ENCODE measurements at places on chromosomes 6 and 20.

DNA sequence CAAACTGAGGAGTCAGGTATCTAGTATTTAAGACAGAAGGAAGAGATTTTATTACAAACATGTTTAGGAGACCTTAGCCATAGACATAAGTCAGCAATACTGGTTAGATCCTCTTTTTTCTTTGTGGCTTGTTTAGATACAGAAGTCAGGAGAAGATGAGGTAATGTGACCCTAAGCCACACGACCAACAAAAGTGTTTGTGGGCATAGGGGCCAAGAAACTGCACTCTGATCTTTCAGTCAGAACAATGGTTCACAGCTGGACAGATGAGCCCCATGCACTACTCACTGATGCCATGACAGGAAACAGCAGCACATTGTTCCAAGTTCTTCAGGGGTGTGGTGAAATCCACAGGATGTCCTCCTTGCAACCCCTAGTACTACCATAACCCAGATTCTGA is 238.5 kb upstream of the RAB32 start:
- DNase-seq = no peak

- peak; percentile 87 for DNase-seq
These were observed 198.7 kb downstream of the MOXD1 start for GRCh38 chr6:132202574-132202973.

DNA sequence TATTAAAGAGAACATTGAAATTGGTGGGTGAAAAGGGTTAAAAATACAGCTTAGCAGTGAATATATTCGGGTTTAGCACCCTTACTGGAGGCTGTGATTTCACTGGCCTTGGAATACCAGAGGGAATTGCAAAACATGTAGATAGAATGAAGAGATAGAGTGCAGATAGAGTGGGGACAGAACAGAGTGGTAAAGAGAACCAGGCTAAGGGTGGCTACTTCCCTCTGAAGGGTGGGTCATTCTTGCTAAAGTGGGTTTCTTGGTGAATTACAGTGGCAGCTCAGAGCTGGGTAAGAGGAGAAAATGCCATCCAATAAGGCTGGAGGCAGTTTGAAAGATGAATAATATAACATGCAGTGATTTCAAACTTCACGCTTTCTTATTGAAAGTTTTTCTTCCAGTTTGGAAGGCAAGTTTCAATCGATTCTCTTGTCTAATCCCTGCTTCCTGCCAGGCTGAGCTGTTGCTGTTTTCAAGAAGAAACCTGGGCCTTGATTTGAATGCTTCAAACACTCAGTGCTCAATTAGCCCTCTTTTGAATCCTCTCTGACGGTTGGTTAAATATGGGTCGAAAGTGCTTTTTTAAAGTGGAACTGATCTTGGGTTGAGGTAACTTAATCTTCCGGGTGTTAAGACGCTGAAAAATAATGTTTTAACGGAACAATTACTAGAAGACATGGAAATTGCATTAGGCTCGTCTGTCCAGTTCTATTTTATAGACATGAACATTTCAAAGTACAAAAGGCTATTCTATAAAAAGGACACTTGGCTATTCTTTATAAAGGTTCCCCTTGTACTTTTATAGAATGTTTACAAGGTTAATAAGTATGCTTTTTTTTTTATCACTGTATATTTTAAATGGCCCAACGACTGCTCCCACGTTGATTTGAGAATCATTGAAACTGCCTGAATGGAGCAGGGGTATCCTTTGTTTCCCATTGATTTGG is 203.3 kb downstream of the BCAS1 start:
- DNase-seq = no peak

GRCh38 chr6:27139756-27140579 is 107.5 kb upstream of the PRSS16 start:
- no peak for DNase-seq

DNA sequence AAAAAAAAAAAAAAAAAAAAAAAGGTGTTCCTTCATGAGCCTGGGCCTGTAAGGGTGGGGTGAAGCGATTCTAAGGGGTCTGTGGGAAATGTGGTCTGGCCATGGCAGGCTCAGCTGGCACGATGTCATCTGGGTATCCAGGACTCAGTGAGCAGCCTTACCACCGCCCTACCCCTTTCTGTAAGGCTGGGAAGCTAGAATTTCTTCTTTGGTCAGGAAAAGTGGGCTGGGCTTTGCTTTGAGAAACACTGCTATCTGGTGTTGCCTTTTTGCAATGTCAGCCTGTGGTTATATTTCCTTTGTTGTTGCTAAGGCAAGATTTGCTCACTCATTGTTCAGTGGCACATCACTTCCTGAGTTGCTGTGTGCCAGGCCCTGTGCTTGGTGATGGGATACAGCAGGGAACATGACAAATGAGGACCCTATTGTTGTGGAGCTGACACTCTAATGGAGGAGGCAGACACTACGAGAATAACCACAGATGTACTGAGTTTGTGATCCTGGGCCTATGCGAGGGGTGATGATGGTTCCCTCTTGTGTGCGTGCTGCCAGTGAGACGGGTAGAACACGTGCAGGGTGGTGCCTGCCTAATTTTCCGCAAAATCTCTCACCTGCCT is 45.9 kb upstream of the ZNFX1 start:
- DNase-seq = peak; percentile 86

- DNase-seq = no peak
These were observed 8.5 kb downstream of the MOXD1 start for GRCh38 chr6:132392792-132393191.

GRCh38 chr6:30497714-30498113 is 8.4 kb downstream of the HLA-E start:
- DNase-seq = no peak

- no peak for DNase-seq
These were observed 62.8 kb downstream of the FILIP1 start for GRCh38 chr6:75430631-75431325.

- DNase-seq = peak; percentile 53
These were observed 25.6 kb upstream of the GABRR1 start for GRCh38 chr6:89242574-89243330.

- peak; percentile 74 for DNase-seq
These were observed 51.5 kb upstream of the TRIM26 start for GRCh38 chr6:30264743-30265142.

DNA sequence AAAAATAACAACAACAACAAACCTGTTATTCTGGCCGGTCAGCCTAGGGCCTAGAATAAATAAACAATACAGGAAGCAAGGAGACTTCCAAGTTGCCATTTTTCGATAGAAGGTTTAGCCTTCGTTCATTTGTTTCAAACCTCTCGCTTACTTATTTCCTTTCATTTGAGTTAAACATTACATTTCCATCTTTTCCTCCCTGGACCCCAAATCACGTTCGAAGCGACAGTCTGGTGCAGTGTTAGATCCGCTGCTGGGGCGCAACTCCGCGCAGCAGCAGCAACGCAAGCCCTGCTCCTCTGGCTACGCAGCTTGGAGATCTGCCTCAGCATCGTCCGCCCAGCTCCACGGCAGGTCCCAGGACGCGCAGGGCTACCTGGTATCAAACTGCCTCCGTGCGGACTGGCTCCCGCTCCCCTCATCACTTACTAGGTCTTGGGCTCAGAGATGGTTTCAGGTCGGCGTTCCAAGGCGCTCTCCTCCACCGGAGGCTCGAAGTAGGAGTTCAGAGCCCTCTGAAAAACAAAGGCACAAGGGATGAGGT is 530 bp downstream of the TDP2 start:
- DNase-seq = peak; percentile 25

DNA sequence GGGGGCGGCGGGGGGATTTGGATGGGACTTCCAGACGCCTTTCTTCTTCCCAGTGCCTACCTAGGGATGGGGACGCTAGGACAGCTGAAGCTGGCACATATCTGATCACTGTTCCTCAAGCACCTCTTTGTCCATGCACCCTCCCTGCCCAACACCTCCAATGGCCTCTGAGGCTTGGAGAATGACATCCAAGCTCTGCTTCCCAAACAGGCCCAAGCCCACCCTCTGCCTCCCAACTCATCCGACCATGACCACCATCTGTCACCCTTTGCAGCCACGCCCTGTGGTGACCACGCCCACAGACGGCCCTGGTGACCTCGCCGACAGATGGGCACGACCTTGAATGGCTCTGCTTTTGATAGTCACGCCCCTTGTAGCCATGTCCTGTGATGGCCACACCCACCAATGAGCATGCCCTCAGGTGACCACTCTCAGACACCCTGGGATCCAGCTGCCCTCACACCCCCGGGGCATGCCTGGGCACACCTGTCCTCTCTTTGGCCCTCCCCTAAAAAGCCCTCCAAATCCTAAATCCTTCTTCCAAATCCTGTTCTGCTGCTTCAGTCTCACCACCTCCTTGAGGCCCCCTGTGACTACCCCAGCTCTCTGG is 51.0 kb downstream of the SSR1 start:
- no peak for DNase-seq

GRCh38 chr6:43275801-43276576 is 22.1 kb upstream of the SLC22A7 start:
- peak; percentile 15 for DNase-seq

- no peak for DNase-seq
These were observed 413.5 kb downstream of the PRKN start for GRCh38 chr6:162313922-162314660.

DNA sequence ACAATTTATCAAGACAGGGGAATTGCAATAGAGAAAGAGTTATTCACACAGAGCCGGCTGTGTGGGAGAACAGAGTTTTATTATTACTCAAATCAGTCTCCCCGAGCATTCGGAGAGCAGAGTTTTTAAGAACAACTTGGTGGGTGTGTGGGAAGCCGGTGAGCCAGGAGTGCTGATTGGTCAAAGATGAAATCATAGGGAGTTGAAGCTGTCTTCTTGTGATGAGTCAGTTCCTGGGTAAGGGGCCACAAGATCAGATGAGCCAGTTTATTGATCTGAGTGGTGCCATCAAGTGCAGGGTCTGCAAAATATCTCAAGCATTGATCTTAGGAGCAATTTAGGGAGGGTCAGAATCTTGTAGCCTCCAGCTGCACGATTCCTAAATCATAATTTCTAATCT is 50.0 kb upstream of the ECI2 start:
- DNase-seq = no peak

- peak; percentile 42 for DNase-seq
These were observed 67.1 kb upstream of the ADGRF1 start for GRCh38 chr6:47109281-47109680.

Data from AG10803 (cell line).